Hindlimb muscle (tissue), 1 donor: ENCODE measurements at places on chromosomes 7 and 10. TPM values are rescaled to one million over a fixed set of nuclear protein-coding genes. Genes with fewer than 3 reads are reported as not detected.

The ABLIM1 gene
- polyA plus RNA-seq = 43.9 TPM

The ACBD7 gene
- 0.59 TPM for polyA plus RNA-seq

The HTR5A gene
- polyA plus RNA-seq = not detected

The TAS2R39 gene
- not detected for polyA plus RNA-seq

The SPDYE2 gene
- polyA plus RNA-seq = 14.8 TPM

The GHRHR gene
- polyA plus RNA-seq = 0.58 TPM

The GPR85 gene
- 1.5 TPM for polyA plus RNA-seq

The NANOS1 gene
- 6.0 TPM for polyA plus RNA-seq

The SERPINE1 gene
- 5.7 TPM for polyA plus RNA-seq

The GPR158 gene
- polyA plus RNA-seq = not detected

The TAC1 gene
- 0.80 TPM for polyA plus RNA-seq

The PDE1C gene
- polyA plus RNA-seq = 2.1 TPM

The NRG3 gene
- polyA plus RNA-seq = 0.19 TPM

The CYP26C1 gene
- polyA plus RNA-seq = not detected

The GRK5 gene
- 19.1 TPM for polyA plus RNA-seq

The PPP1R17 gene
- not detected for polyA plus RNA-seq

The CALML3 gene
- polyA plus RNA-seq = 0.45 TPM

The CCDC6 gene
- polyA plus RNA-seq = 19.2 TPM

The PRKG1 gene
- 35.5 TPM for polyA plus RNA-seq

The CRHR2 gene
- polyA plus RNA-seq = 1.9 TPM

The TUBB8 gene
- not detected for polyA plus RNA-seq

The GNGT1 gene
- not detected for polyA plus RNA-seq

The RTKN2 gene
- polyA plus RNA-seq = 3.6 TPM

The NT5C2 gene
- polyA plus RNA-seq = 133 TPM

The SLC18A3 gene
- polyA plus RNA-seq = not detected

The FFAR4 gene
- polyA plus RNA-seq = 0.43 TPM

The DLX6 gene
- not detected for polyA plus RNA-seq

The PTPRN2 gene
- 2.0 TPM for polyA plus RNA-seq

The IGFBP3 gene
- 268 TPM for polyA plus RNA-seq

The SPDYE11 gene
- 1.9 TPM for polyA plus RNA-seq

The FAM25C gene
- polyA plus RNA-seq = not detected

The TMEM178B gene
- 0.57 TPM for polyA plus RNA-seq

The RBP3 gene
- 0.12 TPM for polyA plus RNA-seq

The ZNF862 gene
- 10.9 TPM for polyA plus RNA-seq

The ZP3 gene
- polyA plus RNA-seq = 1.2 TPM

The CC2D2B gene
- polyA plus RNA-seq = 0.54 TPM

The TMEM60 gene
- polyA plus RNA-seq = 11.3 TPM

The FOXI2 gene
- 0.36 TPM for polyA plus RNA-seq

The ESYT2 gene
- polyA plus RNA-seq = 31.7 TPM

The RPEL1 gene
- not detected for polyA plus RNA-seq

The LIPM gene
- polyA plus RNA-seq = not detected

The KLF14 gene
- polyA plus RNA-seq = 1.5 TPM

The CTAGE15 gene
- polyA plus RNA-seq = not detected

The PLAC9 gene
- 75.9 TPM for polyA plus RNA-seq

The GPR15LG gene
- not detected for polyA plus RNA-seq

The ASAH2B gene
- 5.8 TPM for polyA plus RNA-seq

The PRSS37 gene
- polyA plus RNA-seq = 0.28 TPM

The PLCE1 gene
- polyA plus RNA-seq = 53.4 TPM
